Ovary (tissue), 10 donors: ENCODE measurements at places on chromosomes 12 and 14. TPM values are rescaled to one million over a fixed set of nuclear protein-coding genes. Genes with fewer than 3 reads are reported as not detected.

DNA sequence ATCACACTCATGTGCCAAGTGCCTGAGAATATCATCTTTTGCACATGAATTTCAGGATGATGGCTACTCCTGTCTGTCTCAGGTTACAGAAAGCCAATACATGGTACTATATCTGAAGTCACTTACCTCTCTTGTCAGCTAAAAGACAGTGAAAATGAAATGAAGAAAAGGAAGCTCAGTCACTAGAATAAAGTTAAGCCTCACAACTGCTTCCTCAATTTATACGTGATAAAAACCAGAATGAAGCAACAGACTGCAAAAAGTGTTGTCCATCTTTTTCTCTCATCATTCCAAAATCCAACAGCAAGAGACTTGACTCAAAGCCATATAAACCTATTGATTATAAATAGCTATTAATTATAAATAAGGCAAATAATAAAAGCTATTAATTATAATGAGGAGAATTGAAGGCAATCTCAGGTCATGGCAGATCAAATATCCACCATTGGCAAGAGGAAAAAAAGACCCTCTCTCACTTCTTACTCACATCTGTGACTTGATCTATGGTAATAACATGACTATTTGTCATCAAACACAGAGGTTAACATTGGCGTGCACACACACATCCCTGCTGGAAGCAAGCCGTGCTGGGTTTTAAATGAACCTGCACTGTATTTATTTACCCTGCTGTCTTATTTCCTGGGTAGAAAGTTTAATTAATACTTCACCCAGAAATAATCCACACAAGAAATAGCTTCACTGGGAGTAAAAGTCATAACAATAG is 10.0 kb downstream of the NIN start:
- H3K36me3 ChIP-seq = no peaks in the 10 kb centered on the region
- H3K4me3 ChIP-seq = no peak overlapping the region
- H3K27ac ChIP-seq = no peak overlapping the region
- H3K27me3 ChIP-seq = no peaks in the 10 kb centered on the region
- peaks cover 12% of the 10 kb centered on the region for H3K4me1 ChIP-seq
- DNase-seq = no peak

GRCh38 chr14:38078393-38078792 is 129.3 kb upstream of the SSTR1 start:
- H3K27ac ChIP-seq = no peak overlapping the region
- no peak for DNase-seq
- no peaks in the 10 kb centered on the region for H3K36me3 ChIP-seq
- H3K4me1 ChIP-seq = no peaks in the 10 kb centered on the region

GRCh38 chr12:116141110-116141832 is 136.2 kb downstream of the MED13L start:
- DNase-seq = no peak
- H3K27me3 ChIP-seq = no peaks in the 10 kb centered on the region
- H3K27ac ChIP-seq = no peak overlapping the region
- H3K36me3 ChIP-seq = no peaks in the 10 kb centered on the region
- H3K4me1 ChIP-seq = peaks cover 12% of the 10 kb centered on the region
- H3K4me3 ChIP-seq = no peak overlapping the region

DNA sequence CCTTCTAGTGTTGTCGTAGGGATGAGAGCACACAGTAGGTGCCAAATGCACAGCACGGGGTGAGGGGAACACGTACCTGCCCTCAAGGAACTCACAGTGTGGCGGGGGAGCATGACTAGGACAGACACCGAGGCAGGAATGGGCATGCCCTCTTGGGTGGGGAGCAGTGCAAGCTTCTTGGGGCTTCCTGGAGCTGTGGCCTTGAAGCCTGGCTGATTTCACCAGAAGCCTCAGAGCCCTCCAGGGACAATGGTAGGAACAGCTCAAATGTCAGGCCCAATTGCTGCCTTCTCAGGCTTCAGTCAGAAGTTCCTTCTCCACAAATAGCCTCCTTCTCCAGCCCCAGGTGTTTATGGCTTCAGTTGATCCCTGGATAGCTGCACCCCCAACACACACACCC is 43.4 kb downstream of the TEAD4 start:
- H3K27ac ChIP-seq = no peak overlapping the region
- H3K4me1 ChIP-seq = peaks cover 4% of the 10 kb centered on the region
- no peaks in the 10 kb centered on the region for H3K36me3 ChIP-seq
- no peaks in the 10 kb centered on the region for H3K27me3 ChIP-seq
- no peak overlapping the region for H3K4me3 ChIP-seq
- no peak for DNase-seq

The LRRC43 gene
- 0.50 TPM for total RNA-seq

The PLA2G1B gene
- 2.0 TPM for total RNA-seq

The FBXO21 gene
- 195 TPM for total RNA-seq
